GM23248 (cell line): ENCODE measurements at places on chromosomes 11 and 22.

- DNase-seq, result peak; percentile 24
Measured at GRCh38 chr11:980438-981357, 55.0 kb downstream of the AP2A2 start.

- DNase-seq, result no peak
Measured at GRCh38 chr22:42692239-42693054, 28.2 kb downstream of the A4GALT start.

DNA sequence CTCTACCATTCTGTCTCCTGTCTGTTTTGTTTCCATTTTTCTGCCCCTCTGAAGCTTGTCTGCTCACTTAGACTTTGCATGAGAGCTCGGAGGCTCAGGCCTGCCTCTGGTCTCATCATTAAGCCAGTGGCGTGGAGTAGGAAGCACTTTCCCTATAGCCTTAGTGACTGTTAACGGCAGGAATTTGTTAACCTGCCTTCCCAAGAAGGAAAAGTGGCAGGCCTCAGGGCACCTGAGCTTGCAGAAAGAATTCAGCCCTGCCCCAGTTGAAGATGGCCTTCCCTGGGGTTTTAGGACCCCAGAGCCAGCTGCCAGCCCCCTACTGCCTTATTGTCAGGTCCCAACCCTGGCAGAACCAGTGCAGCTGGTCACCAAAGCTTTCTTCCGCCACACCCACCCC lies 93.2 kb downstream of the PKNOX2 start:
- DNase-seq, result no peak

- peak; percentile 97 for DNase-seq
Measured at GRCh38 chr11:47355283-47356128, 3.0 kb upstream of the MYBPC3 start.

- DNase-seq, result no peak
Measured at GRCh38 chr22:41023299-41023623, 69.1 kb upstream of the EP300 start.

GRCh38 chr11:37364246-37364839 lies 766.3 kb upstream of the RAG2 start:
- no peak for DNase-seq

- DNase-seq, result no peak
Measured at GRCh38 chr22:48499456-48500425, 1327.9 kb downstream of the BRD1 start.

DNA sequence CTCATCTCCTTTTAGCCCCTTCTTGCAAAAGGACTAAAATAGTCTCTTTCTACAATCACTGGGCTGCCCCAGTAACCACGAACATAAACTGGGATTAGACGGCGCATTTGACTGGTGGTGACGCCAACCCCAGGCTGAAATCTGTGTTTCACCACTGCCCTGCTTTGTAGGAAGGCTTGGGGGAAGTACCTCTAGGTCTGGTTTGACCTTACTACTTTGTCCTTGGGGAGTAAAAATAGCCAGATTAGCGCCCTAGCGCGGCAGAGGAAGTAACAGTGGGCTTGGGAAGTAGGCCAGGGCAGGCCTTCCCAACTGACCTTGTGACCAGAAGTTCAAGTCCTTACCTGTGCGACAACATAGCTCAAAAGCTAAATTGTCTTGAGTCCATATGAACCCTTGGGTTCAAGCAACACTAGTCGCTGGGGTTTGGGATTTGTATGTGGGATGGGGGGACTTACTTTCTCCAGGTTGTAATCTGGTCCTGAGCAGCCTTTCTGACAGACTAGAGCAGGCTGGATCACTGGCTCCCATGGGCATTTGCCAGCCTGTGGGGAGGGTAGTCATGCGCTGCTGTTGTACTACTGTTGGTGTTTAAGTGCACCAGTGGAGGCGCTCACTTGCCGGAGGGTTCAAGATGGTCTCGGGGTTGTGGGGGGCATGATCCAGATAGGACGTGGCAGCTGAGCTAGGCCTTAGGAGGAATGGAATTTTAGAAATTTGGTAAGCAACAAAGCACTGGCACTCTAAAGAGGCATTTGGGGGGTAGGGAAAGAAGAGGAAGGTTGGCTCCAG lies 953 bp upstream of the PACS1 start:
- peak; percentile 85 for DNase-seq

- no peak for DNase-seq
Measured at GRCh38 chr22:39920134-39920743, 19.4 kb downstream of the GRAP2 start.

DNA sequence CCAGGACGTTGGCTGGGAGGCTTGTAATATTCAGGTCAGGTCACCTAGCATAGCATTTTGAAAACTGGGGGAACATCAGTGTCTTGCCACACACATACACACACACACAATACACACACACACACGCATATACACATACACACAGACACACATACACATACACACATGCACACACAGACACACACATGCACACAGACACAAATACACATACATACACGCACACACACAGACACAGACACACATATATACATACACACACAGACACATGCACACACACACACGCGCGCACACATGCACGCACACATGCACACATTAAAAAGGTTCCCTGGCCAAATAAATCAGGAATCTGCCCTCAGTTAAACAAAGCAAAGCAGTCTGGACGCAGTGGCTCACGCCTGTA lies 12.5 kb downstream of the MYBPC3 start:
- DNase-seq, result no peak

DNA sequence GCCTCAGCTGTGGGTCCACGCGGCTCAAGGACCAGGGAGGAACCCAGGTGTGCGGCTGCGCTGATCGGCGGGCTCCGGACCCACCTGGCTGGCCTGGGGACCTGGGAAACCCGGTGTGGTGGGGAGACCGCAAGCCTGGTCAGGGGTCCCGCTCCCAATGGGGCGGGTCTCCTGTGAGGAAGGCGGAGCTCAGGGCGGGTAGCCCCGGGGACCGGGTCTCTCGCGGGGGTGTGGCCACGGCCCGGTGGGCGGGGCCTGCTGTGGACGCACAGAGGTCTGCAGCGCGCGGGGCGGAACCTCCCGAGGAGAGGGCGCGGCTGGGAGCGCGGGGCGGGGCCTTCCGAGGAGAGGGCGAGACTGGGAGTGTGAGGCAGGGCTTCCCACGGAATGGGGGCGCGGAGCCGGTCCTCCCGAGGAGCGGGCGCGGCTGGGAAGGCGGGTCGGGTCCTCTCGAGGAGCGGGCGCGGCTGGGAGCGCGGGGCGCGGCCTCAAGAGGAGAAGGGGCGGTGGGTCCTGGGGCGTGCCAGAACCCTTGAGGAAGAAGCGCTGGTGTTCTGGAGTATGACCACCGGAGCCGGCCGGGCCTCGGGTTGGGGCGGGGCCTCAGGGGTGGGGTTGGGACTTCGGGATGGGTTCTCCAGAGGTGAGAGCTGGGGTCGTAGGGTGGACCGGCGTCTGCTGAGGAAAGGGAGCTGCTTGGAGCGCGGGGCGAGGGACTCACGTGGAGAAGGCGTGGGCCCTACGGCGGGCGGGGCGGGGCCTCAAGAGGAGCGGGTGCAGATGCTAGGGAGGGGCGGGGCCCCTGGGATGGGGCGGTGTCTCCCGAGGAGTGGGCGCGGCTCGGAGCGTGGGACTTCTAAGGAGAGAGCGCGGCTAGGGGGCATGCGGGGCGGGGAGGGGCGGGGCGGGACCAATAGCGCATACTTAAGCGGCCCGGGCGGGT lies 20.8 kb downstream of the DGCR6L start:
- DNase-seq, result peak; percentile 85

DNA sequence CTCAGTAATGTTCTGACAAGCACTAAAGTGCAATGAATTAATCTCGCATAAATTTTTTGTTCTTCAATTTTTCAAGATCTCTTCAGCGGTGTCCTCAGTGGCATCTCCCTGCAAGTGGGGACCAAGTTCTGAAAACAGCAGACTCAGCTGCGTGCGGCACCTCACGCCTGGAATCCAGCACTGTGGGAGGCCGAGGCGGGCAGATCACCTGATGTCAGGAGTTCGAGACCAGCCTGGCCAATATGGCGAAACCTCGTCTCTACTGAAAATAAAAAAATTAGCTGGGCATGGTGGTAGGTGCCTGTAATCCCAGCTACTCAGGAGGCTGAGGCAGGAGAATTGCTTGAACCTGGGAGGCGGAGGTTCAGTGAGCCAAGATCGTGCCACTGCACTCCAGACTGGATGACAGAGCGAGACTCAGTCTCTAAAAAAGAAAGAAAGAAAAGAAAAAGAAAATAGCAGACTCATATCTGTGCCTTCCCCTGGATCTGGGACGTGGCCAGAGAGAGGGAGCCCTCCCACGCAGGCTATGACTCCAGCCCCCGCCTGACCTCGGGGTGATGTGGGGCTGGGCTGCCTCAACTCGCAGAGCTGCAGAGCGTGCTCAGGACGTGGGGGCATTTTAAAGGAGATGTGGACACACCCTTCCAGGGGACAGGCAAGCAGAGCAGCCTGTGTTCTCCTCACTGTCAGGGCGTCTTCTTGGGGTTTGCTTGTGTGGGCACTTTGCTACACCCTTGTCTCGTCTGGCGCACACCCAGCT lies 346.6 kb downstream of the BRD1 start:
- DNase-seq, result no peak

DNA sequence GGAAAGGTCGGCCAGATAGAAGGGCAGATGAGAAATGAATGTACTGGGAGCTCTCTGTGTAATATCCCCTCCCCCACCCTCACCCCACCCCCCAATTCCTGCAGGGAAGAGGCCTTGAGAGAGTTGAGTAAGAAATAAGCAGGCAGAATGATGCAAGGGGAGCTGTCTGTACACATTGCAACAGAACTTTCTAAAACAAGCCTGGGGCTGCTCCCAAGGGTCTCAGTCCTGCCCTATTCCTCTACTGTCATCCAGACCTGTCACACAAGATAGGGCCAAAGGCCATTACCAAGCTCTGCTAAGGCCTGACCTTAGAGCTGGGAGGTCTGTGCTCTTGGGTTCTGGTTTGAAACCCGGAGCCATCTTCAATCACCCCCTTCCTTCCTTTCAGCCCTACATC lies 5.7 kb upstream of the DGAT2 start:
- peak; percentile 73 for DNase-seq

DNA sequence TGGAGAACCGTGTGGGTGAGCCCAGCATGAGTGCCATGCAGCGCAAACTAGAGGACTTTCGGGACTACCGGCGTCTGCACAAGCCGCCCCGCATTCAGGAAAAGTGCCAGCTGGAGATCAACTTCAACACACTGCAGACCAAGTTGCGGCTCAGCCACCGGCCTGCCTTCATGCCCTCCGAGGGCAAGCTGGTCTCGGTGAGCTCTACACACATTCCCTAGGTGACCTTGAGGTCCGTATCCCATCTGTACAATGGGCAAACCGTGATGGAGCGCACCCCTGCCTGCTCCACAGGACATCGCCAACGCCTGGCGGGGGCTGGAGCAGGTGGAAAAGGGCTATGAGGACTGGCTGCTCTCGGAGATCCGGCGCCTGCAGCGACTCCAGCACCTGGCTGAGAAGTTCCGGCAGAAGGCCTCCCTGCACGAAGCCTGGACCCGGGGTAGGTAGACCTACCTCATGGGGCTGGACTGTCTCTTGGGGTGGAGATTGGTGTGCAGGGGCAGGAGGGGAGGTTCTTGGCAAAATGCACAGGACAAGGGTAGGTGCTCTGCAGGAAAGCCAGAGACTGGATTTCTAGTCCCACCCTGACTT lies 10.6 kb downstream of the CTSF start:
- DNase-seq, result no peak

GRCh38 chr22:38043151-38044039 lies 13.8 kb upstream of the PICK1 start:
- no peak for DNase-seq

- peak; percentile 80 for DNase-seq
Measured at GRCh38 chr22:42648368-42649245, 585 bp downstream of the CYB5R3 start.

GRCh38 chr11:22161489-22161888 lies 31.4 kb upstream of the ANO5 start:
- no peak for DNase-seq

DNA sequence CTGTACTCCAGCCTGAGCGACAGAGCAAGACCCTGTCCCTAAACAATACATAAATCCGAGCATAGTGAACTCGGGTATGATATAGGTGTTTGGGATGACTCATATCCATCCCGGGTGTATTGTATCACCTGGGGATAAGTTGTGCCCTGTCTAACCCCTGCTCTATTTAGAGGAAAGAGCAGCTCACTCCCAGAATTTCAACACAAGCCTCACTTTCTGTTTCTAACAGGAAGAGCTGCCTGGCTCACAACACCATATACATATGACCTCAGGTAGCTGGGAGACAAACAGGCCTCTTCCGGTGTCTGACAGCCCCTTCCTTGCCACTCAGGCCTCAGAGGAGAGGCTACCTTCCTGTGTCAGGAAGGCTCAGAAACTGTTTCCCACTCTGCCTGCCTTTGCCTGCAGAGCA lies 9.9 kb upstream of the MICALL1 start:
- no peak for DNase-seq

GRCh38 chr11:11620173-11620920 lies 1.5 kb downstream of the GALNT18 start:
- DNase-seq, result peak; percentile 50

- peak; percentile 84 for DNase-seq
Measured at GRCh38 chr11:35218956-35219355, 80.0 kb downstream of the CD44 start.

- DNase-seq, result no peak
Measured at GRCh38 chr11:27253224-27253623, 109.8 kb downstream of the CCDC34 start.

GRCh38 chr22:42294034-42294985 lies 23.9 kb upstream of the TCF20 start:
- DNase-seq, result peak; percentile 60

GRCh38 chr11:7572001-7572712 lies 58.4 kb downstream of the PPFIBP2 start:
- peak; percentile 53 for DNase-seq

- no peak for DNase-seq
Measured at GRCh38 chr11:75076671-75077070, 20.0 kb downstream of the OR2AT4 start.

GRCh38 chr22:27537501-27537900 lies 264.1 kb downstream of the MN1 start:
- DNase-seq, result peak; percentile 9

DNA sequence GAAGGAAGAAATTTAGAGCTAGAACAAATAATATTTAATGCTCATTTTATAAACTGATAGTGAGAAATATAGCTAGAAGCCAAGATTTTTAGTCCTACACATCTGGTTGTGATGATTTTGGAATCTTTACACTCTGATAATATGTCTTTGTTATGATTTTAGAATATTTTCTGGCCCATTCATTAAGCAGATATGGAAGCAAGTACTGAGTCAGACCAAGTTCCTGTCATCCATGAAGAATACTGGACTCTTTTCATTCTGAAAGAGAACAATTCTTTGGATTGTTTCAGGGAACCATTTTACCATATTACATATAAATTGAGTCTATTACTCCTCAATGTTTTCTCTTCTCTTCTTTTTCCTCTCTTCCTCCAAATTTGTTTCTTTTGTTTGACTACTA lies 227.4 kb downstream of the TMEM135 start:
- peak; percentile 59 for DNase-seq

- peak; percentile 98 for DNase-seq
Measured at GRCh38 chr11:119470317-119471291, 47.6 kb upstream of the THY1 start.
